ENCODE measurements at places on chromosomes 3 and 15.

DNA sequence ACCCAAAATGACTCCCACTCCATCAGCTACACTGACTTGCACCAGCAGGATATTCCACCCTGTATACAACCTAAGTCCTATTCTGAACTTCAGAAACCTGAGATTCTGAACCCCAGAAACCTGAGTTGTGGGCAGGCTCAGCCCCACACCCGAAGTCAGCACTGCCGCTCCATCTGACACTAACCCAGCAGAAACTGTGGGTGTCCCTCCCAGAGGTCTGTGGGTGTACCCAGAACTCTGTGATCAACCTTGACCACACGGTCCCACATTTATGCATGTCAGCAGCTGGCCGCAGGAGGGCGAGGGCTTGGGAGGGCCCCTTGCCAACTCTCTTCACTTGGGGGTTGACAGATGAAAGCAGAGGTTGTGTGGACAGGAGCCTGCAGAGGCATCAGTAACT, 9.3 kb downstream of the OXTR start:
- no peak for DNase-seq

DNA sequence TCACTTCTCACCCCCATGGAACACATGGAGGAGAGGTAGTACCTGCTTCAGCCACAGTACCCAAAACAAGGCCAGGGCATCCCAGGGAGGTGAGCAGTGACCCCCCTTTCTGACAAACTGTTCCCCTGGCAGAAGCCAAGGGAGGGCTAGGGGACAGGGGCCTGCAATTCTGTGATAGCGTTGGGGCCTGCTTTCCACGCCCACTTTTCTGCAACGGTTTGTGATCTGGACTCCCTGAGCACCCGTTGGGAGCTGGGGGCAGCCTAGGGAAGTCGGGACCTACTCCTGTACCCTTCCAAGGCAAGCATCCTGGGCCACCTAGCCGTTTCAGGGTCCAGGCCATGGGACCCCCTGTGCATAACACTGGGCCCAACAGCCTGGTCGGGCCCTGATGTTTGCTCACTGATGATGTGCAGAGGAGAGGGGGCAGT, 996 bp upstream of the DNAJA4 start:
- DNase-seq: no peak

GRCh38 chr3:52829906-52830463, 487 bp downstream of the ITIH4 start:
- DNase-seq: no peak

- no peak for DNase-seq
Measured at GRCh38 chr3:139547666-139548065, 8.1 kb upstream of the RBP1 start.

DNA sequence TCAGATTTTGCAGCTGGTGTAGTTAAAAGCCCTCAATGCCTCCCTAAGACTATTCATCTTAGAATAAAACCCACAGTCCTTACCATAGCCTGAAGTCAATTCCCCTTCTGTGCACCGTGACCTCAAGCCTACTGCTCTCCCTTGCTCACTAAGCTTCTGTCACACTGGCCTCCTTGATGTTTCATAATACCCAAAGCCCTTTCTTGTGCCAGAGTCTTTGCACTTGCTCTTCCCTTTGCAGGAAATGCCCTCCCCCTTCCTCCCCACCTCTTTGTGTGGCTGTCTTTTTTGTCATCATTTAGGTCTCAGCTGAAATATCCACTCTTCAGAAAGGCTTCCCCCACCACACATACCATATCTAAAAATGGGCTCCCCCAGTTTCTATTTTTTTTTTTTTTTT, 4.2 kb upstream of the PLEKHO2 start:
- no peak for DNase-seq

- DNase-seq: no peak
Measured at GRCh38 chr3:71095511-71096291, 487.8 kb downstream of the FOXP1 start.

DNA sequence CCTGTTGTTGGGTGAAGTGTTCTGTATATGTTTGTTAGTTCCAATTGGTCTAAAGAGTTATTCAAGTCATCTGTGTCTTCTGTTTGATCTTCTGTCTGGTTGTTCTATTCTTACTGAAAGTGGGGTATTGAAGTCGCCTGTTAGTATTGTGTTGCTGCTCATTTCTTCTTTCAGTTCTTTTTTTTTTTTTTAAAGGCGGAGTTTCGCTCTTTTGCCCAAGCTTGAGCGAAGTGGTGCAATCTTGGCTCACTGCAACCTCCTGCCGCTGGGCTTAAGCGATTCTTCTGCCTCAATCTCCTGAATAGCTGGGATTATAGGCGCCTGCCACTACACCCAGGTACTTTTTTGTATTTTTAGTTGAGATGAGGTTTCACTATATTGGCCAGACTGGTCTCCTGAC, 23.5 kb downstream of the PFN2 start:
- DNase-seq: no peak

- no peak for DNase-seq
Measured at GRCh38 chr15:49686599-49686998, 65.8 kb downstream of the DTWD1 start.

DNA sequence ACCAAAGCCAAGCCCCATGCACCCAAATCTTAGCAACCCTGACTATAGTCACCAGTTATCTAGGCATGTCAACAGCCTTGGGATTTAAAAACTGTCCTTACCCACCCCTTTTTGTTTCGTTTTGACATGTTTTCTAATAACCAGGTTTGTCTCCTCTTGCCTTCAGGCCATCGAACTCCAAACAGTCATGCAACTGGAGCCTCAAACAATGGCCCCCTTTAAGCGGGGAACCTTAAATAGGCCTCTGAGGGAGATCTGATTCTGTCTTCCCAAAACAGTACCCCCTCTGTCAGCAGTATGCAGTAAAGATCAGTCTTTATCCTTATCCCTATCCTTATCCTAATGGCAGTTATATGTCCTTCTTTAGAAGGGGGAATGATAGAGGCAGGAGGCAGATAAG, 105.7 kb downstream of the DPH6 start:
- no peak for DNase-seq

GRCh38 chr3:187930021-187930420, 184.8 kb upstream of the BCL6 start:
- DNase-seq: no peak

GRCh38 chr3:129699199-129699598, 92.7 kb upstream of the PLXND1 start:
- no peak for DNase-seq

DNA sequence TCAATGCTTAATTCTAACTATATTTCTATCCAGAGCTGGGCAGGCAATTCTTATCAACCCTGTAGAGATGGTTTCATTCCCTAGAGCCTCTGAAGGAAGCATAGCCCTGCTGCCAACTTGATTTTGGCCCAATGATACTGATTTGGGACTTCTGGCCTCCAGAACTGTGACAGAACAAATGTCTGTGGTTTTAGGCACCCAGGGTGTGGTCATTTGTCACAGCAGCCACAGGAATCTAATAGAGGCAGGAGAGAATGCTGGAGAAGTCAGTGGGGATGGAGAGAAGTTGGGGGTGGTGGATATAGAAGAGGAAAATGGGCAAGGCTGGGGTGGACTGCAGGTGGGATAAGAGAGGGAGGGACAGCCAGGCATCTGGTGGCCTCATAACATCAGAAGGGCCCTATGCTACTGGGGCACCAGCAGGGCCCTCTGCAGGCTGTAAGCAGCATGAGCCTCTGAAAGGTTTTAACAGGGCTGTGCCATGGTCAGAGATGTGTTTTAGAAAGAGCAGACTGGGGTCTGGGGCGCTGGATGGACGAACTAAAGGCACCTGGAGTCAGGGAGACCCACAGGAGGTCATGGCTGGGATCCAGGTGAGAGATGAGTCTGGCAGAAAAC, 19.8 kb downstream of the MRPS11 start:
- DNase-seq: no peak

DNA sequence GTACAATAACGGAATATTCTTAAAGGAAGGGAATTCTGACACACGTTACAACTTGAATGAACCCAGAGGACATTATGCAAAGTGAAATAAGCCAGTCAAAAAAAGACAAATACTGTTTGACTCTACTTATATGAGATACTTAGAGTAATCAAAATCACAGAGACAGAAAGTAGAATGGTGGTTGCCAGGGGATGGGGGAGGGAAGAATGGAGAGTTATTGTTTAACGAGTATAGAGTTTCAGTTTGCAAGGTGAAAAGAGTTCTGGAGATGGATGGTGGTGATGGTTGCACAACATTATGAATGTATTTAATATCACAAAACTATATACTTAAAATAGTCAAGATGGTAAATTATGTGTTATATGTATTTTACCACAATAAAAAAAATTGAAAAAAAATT, 112.9 kb upstream of the ARHGEF3 start:
- DNase-seq: no peak

DNA sequence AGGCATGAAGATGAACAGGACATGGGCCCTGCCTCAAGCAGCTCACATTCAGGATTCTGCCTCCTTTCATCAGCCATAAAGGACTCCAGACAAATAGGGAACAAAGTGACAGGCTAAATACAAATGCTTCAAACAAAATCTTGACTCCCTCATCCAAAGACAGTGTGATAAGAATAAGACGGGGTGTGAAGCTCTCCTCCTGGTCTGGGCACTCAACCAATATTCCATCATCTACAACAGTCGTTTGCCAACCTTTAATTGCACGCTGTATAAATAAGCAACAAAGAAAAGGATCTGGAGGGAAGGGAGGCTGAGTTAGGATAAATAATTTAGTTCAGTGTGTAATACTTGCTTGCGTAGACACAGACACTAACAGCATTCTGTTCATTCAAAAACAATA, 5.4 kb downstream of the CCDC54 start:
- DNase-seq: no peak

DNA sequence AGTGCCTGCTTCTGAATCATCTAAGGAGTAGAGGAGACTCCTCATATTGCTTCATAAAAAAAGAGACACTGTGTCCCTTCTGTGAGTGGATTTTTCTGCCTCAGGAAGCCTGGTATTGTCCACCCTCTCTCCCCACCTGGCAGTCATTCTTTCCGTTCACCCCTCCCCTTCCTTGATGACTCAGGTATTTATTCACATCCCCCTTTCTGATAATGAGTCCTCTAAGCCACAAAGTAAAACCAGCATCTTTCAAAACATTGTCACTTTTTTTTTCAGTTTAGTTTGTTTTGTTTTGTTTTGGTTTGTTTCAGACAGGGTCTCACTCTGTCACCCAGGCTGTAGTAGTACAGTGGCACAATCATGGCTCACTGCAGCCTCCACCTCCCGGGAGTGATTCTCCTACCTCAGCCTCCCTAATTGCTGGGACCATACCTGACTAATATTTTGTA, 65.2 kb upstream of the UBE2E1 start:
- DNase-seq: no peak

DNA sequence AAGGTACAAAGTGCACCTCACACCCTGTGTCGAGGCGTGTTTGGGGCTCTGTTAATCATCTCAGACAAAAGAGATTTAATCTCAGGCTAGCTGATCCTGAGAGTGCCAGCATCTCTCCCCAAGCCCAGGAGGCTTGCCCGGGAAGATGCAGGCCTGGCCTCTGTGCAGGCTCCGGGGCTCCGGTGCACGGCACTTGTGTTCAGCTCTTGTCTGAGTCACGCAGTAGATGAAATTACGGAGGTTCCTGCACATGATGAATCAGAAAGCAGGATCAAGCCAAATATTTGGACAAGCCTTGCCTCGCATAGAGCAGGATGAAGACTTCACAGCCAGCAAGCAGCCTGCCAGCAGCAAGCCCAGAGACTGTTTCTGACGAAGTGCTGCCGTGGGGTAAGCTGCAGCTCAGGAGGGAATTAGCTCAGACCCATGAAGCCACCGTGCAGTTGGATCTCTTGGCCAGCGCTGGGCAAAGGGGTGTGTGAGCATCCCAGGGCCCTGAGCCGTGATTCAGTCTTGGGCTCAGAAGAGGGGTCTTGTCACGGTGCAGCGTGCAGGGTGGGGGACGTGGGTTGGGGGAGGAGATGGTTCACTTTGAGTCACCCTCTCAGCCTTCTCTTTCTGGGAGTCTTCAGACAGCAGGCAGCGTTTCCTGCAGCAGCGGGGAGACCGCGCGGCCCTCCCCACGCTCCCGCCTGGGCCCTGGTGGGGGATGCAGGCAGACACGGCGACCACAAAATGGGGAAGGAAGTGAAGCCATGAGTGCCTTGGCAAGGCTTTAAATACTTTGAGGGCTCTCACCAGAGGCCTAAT, 89.2 kb upstream of the MEF2A start:
- DNase-seq: no peak

DNA sequence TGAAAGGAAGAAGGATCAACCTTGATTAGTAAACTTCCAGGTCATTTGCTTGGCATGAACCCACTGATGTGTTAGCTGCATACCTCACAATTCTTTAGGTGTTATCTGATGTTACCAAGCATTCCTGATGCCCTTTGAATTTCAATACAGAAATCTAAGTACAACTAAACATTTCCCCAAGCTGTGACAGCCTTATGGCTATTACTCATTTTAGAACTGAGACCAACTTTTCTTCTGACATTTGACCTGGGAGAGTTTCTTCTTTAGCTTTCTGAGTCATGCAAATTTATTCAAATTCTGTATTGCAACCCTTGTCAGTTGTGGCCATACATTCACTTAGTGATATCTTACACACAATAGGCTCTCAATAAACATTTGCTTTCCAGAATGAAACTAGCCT, 124.3 kb downstream of the TIGIT start:
- no peak for DNase-seq

DNA sequence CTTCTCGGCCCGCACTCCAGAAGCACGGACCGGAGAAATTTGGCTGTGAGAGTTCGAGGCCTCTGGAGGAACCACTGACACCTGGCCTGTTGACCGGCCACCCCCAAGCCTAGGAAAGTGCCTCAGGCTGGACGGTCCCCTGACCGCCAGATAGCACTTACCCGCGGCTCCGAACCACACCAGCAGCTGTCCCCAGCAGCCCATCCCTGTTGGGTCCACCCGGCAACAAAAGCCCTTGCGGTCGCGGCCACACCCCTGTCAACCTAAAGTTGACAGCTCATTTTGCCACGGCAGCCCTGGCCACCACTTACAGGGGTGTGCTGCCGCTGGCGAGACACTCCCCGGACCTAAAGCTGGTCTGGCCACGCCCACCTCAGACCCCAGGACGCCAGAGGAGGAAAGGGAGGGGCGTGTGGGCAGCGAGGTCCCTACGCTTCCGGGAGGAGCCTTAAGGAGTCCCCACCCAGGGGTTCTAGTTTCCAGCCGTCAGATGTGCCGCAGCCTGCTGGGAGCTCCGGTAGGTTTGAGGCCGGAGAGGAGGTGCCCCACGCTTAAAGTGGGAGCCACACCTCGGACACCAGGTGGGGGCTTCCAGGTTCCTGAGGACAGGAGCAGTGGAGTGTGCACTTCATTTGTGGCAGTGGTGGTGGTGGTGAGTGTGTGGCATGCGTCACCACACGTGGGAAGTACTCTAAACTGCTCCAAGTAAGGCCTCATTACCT, at the start of gene LTK:
TSS of gene LTK (minus strand) at position 322 of the 722 bp plus-strand sequence. CDS start at position 204, 118 bp downstream.
- no peak for DNase-seq

- no peak for DNase-seq
Measured at GRCh38 chr3:52299247-52299878, 11.7 kb downstream of the GLYCTK start.

GRCh38 chr3:123320221-123320620, 118.5 kb downstream of the SEC22A start:
- no peak for DNase-seq

DNA sequence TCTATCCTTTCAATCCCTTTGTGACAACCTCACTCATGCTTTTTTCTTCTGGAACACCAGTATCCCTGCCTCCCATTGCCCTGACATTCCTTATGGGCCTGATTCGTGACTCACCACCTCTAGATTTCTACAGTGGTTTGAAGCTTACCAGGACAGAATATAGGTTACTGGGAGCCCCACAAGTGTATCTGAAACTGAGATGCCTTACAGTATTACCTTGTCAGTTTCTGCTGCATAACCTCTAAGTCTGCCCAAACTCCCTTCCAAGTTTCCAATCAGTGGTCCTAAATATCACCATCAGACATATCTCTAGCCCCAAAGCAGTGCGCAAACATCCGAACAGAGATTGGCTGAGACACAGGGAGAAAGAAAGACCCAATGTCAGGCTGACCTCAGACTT, 5.6 kb downstream of the CPB1 start:
- no peak for DNase-seq

- no peak for DNase-seq
Measured at GRCh38 chr15:87680208-87680607, 576.3 kb downstream of the NTRK3 start.

All from activated CD4-positive, alpha-beta T cell treated with anti-CD3 and anti-CD28 coated beads for 1 hour (primary cell).